T-helper 2 cell treated with Interferon-gamma antibody and Interleukin-4, amounts not matched to agents 100 ng/mL and 5 ng/mL, for 36 hours (primary cell): ENCODE measurements at places on chromosomes 6 and 20. TPM values are rescaled to one million over a fixed set of nuclear protein-coding genes. Genes with fewer than 3 reads are reported as not detected.

Gene PROKR2
- total RNA-seq = not detected in 2 replicates

Gene SLC17A3
- total RNA-seq = 0.55 and 1.2 TPM in 2 replicates

Gene ZNF512B
- total RNA-seq = 25.8 and 26.9 TPM in 2 replicates

Gene DEFB125
- not detected in 2 replicates for total RNA-seq

Gene FOXQ1
- not detected in 2 replicates for total RNA-seq

Gene PNPLA1
- not detected in 2 replicates for total RNA-seq

Gene NDUFAF4
- total RNA-seq = 41.6 and 41.7 TPM in 2 replicates

Gene KHDC1
- 6.5 and 7.2 TPM in 2 replicates for total RNA-seq

Gene ENPP1
- total RNA-seq = 3.5 TPM in 2 replicates

Gene C6orf58
- total RNA-seq = not detected in 2 replicates

Gene FAM8A1
- total RNA-seq = 7.5 and 8.1 TPM in 2 replicates
